ENCODE measurements at places on chromosomes 13 and 19.
A peak's percentile ranks its signal among the peaks of the same experiment; 100 is the strongest.

GRCh38 chr19:18865973-18866799 is 29.8 kb downstream of the CERS1 start:
- peak; percentile 54 for DNase-seq

GRCh38 chr19:5349041-5349440 is 8.4 kb upstream of the PTPRS start:
- DNase-seq: no peak

- peak; percentile 29 for DNase-seq
Measured at GRCh38 chr19:43809762-43810696, 7.8 kb upstream of the LYPD5 start.

DNA sequence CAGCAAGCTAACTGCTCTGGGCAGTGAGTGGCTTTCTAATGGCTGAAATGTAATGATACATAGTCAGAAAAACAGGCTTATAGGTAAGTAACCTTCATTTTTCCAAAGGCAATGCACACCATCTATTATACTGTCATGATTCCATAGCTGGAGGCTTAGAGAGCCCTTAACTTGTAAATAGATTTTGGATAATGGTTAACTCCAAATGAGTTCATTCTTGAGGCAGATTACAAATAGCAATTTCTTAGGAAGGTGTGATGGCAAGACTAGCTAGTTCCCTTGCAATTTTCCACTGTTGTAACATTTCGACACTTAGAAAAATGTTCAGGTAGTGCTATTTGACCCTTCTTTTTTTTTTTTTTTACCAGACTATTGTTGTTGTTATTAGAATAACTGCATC is 789.8 kb upstream of the PCDH9 start:
- no peak for DNase-seq

GRCh38 chr19:42270346-42271044 is 1.4 kb downstream of the CIC start:
- peak; percentile 51 for DNase-seq

DNA sequence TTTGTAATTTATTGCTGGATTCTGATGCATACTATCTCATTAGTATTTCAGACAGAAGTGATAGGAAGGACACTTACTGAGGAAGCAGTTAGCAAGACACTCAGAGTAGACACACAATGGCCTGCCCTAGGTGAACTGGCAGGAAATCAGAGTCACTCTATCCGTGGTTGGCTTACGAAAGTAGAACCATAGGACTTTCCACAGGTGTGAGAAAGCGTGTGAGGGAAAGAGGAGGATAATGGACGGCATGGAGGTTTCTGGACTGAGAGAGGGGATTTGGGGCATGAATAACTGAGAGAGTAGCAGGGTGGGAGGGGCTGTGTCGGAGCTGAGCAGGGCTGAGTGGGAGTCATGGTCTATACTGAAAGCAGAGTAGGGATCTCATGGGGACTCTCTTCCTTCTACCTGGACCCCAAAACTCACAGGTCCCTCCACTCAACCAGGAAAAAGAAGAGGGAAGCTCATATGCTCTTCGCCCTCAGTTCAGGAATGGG is 18.7 kb upstream of the EID2 start:
- no peak for DNase-seq

DNA sequence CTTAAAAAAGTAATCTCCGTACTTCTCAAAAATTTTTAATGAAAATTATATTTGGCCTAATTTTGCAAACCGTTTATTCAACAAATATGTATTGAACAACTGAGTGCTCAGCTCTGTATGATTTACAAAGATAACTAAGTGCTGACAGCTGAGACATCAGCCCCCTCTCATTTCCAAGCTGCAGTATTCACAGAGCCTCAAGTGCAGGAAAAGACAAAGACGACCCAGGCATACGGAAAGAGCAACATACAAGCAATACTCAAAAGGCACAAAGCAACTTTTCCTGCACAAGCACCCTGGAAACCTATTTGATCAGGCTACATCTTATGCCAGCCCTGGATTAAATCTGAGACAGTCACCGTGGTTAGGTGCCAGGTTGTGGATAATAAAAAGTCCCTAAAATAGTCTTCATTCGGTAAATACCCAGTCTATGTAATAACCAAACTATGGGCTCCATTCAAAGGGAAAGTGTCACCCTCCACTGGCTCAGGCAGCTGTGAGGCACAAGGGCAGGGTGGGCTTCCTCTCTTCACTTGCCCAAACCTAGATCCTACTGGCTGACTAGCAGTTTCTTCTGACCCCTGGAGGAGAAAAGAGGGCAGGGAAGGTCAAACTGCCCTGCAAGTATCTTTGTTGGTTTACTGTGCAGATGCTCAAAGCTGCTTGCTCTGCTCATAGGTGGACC is 65.5 kb downstream of the TBC1D4 start:
- DNase-seq: no peak

DNA sequence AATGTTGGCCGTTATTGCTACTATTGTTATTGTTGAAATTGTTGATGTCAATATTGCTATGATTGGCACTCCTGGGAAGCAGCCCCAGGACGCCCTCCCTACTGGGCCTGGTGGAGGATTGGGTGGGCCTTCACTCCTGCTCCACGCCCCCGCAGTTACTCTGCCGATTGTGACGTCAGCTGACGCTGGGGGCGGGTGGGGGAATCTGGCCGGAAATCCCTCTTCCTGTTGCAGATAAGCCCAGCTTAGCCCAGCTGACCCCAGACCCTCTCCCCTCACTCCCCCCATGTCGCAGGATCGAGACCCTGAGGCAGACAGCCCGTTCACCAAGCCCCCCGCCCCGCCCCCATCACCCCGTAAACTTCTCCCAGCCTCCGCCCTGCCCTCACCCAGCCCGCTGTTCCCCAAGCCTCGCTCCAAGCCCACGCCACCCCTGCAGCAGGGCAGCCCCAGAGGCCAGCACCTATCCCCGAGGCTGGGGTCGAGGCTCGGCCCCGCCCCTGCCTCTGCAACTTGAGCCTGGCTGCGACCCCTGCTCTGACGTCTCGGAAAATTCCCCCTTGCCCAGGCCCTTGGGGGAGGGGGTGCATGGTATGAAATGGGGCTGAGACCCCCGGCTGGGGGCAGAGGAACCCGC is at the start of gene ETV2:
Gene ETV2 (plus strand): TSS at position 231 of the 637 bp plus-strand sequence. CDS start 716 bp downstream, outside the sequence.
- peak; percentile 37 for DNase-seq

All from naive B cell (primary cell).